ENCODE measurements at places on chromosomes 1 and 21. TPM values are rescaled to one million over a fixed set of nuclear protein-coding genes. Genes with fewer than 3 reads are reported as not detected.

DNA sequence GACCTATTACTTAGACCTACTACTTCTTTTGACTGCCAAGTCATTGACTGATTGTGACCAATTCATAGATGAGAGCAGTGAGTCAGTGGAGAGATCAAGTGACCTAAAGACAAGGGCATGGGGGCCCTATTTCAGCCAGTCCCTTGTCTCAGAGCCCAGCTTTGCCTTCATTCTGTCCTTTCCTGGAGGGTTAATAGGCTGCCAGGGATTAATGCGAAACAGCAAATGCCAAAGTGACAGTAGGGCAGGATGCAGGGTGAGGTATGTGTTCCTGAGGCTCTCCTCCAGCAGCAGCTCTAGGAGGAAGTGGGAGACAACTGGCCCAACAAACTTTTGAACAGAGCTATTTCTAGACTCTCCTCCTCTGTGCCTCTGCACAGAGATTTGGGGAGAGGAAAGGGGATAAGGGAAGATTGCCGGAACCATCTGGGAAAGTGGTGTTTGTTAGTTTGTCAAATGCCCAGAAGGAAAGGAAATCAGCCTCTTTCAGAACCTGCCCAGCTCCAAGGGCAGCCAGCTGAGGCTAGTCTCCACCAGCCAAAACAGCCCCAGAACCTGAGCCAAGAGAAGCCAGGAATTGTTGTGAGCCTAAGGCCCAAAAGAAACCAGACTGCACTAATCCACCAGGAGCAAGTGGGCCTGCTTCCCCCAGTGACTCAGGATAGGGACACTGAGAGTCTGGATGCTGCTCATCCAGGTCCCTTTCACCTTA lies 4.9 kb upstream of the S100A3 start:
- no peak for DNase-seq

DNA sequence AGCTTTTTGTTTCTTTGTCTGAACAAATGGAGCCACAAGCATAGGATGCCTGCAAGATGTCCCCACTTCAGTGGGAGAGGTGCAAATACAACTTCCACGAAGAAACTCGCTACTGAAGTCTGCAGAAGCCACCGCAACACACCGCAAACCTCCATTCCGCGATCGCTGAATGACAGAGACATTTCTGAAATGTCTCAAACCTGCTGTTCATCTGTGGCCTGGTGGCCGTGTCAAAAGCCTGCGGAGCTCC lies 1.0 kb downstream of the TP53BP2 start:
- no peak for DNase-seq

DNA sequence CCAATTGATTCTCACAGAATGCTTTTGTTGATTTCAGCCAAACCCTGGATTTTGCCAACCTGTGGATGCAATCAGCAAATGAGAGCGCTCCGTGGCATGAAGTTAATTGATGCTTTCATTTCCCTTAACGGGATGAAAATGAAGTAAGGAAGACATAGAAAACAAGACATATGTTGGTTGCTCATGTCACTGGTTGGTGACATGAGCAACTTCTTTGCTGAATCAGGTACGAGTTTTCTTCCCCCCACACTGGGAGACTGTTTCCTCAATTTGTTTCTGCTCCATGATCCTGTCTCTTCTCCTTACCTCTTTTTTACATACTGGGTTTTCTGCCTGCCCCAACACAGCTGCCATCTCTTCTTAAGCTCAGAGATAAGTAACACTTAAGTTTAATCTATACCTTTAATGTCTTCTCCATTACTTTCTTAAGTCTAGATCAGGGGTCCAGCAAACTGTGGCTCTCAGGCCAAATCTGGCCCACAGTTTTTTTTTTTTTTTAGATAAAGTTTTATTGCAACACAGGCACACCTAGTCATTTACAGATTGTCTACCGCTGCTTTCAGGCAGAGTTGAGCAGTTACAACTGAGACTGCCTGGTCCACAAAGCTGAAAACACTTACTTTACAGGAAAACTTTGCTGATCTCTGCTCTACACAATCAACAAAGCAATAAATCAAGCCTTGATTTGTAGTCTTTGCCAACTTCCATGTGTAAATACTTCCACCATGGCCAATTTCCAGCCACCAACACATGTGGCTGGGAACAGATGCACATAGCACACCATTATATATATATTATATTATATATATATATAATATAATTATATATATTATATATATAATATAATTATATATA lies 13.3 kb downstream of the GPR157 start:
- no peak for DNase-seq

GRCh38 chr21:34909492-34910292 lies 139.4 kb downstream of the RUNX1 start:
- no peak for DNase-seq

DNA sequence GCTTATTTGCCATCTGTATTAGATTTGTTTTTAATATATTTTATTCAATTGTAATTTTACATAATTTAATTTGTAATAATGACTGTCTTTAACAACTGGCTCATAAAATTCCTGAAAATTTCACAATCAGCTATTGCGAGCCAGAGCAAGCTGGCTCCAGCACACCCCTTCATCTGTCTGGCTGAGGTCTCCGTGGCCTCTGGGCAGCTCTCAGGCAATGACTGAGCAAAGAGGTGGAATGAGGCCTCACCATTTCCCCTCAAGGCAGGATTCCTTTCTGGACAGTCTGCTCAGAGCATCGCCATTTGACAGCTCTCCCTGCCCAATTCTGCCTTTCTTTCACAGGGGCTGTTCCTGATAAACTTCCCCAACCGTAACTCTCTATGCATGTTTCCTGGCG lies 5.8 kb upstream of the KANK4 start:
- no peak for DNase-seq

GRCh38 chr21:33864150-33864549 lies 51.5 kb downstream of the ATP5PO start:
- no peak for DNase-seq

DNA sequence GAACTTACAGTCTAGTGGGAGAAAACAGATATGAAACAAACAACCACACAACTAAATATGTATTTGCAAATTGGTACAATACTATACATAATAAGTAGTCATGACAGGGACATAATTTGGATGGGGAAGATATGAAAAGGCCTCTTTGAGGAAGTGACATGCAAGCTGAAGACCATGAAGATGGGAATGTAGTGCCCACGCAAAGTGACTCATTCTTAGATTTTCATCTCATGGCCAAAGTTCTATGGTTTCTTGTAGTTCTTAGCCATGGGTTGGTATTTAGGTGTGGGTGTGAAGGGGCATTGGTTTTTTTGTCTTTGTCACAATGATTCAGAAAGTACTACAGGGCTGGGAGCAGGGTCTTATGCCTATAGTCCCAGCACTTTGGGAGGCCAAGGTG lies 105.4 kb upstream of the FAM78B start:
- DNase-seq, result no peak

DNA sequence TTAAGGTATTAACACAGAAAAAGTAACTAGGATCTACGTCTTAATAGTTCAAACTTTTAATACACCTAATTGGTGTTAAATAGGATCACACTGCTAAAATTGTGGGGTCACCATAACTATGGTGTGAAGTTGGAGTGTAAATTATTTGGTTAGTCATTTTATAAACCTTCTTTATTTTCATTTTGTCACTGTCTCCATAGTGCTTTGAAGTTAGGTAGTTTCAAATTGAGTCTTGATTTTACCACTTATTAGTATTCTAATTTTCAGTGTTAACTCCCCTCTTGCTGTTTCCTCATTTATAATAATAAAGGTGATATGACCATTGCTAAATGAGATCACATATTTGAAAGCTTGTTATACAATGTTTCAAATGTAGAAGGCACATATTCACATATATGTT lies 738.1 kb upstream of the CHRM3 start:
- DNase-seq, result no peak

DNA sequence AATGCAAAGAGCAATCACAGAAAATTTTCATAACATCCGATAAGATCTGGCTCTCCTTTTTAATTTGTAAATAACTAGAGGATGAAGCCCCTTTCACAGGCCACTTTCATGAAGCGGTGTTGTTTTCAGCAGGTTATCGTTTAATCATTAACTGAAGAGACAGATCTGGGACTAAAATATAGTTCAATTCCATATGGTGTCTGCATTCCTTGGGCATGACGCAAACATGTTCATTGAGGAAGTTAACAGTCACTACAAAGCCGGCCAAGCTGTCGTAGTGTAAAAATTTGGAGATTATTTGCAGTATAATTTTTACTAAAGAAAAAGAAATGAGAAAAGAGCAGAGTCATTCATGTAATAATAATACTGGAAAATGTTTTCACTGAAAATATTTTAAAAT lies 565.2 kb upstream of the ADAMTS5 start:
- no peak for DNase-seq

- DNase-seq, result no peak
Measured at GRCh38 chr1:55043011-55043410, 3.7 kb downstream of the PCSK9 start.

DNA sequence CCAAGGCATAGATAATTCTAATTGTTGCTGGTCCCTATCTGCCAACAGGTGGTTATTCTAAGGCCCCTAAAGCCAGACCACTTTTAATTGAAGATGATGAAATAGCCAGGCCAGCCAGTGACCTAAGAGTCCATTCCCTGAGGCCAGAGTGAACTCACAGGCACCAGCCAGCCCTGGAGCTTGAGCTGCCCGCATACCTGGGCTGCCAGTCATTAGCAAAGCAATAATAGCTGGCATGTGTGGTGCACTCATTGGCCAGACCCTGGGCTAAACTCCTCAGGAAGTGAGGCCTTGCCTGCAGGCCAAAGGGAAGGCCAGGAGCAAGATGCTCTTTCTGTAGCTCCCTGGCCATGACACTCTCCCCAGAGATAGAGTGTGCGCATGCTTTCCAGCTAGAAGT lies 180.4 kb upstream of the KLHDC7A start:
- DNase-seq, result no peak

DNA sequence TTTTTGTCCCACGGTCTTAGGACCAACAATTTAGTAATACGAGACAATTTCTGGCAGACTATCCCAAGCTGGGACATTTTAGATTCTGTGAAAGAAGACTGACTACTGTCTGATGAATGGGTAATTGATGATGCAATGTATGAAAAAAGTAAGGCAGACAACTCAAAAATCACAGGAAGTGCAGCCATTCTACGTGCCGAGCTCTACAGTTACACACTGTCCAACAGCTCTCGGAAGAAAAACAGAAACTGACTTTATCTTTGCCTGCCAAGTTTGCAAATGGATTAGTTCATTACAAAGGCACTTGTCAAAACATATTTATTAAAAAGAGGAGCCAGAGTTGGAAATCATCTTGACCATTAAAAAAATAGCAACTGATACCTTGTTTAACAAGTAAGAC lies 31.3 kb downstream of the ZBTB8B start:
- no peak for DNase-seq

DNA sequence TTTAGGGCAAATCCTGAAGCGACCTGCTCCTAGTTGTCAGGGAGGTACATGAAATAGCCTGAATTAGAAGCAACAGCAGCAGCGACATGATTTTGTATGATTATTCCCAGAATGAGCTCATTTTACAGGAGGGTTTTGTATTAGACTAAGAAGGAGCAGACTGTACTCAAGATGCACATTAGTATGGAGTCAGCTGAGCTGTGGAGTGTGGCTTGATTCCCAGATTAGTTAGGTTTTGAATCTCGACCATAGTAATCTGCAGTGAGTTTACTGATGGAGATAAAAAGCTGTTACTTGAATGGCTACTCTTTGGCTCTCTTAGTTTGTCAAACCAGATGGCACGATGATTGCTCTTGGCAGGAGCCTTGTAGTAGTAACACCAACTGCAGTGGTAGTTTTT lies 143.1 kb downstream of the PHTF1 start:
- DNase-seq, result no peak

DNA sequence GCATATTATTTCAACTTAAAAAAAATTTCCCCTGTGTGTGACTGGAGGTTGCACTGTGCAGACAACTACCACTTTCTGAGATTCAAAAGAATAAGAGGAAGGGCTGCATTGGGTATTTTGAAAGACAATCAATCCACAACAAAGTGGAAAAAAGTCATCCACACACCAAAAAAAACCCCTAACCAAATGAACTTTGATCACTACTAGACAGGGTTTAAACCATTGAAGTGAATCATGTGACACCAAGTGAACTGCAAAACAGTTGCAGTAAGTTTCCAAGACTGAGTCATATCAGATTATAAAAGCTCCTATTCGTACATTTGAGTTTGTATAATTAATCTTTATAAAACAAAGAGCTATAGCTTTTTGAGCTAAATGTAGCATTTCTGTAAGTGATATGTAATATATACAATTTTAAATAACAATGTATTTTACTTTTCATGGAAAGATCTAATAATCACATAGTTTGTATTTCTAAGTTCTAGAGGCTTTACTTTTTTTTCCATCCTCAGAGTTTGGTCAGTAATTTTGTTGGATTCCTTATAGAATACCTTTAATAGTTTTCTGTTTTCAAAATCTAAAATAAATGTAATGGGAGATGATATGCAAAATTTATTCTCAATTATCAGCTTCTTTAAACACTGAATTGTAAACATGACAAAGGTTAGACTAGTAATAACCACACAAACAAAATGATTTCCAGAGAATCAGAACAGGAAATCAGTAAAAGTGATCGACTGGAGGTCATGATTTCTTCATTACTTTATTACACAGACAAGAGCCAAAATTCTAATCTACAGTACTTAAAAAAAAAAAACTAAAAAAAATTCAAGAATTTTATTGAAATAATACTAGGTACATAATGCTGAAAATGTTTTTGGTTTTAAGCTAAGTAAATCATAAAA lies 50.5 kb upstream of the GFI1 start:
- peak; percentile 72 for DNase-seq

- peak; percentile 91 for DNase-seq
Measured at GRCh38 chr1:22749919-22750684, 39.5 kb downstream of the EPHB2 start.

GRCh38 chr1:29852248-29852647 lies 615.9 kb downstream of the PTPRU start:
- DNase-seq, result no peak

- DNase-seq, result no peak
Measured at GRCh38 chr1:168031627-168032026, 94.8 kb upstream of the MPC2 start.

Gene AGTRAP
- 70.3 TPM for total RNA-seq

Gene LIN28A
- total RNA-seq, result not detected

Gene UBXN10
- total RNA-seq, result 0.14 TPM

Gene SPRR2G
- not detected for total RNA-seq

Gene MIXL1
- total RNA-seq, result not detected

Gene CLDN17
- not detected for total RNA-seq

Gene TINAGL1
- total RNA-seq, result 215 TPM

Gene ARHGAP30
- 0.07 TPM for total RNA-seq

Gene VASH2
- 0.63 TPM for total RNA-seq

Gene FLG2
- not detected for total RNA-seq

Gene ANKRD34A
- 0.14 TPM for total RNA-seq

Gene VTCN1
- total RNA-seq, result 4.3 TPM

Data from epithelial cell of proximal tubule (primary cell).